ENCODE measurements at places on chromosomes 3 and 15. TPM values are rescaled to one million over a fixed set of nuclear protein-coding genes. Genes with fewer than 3 reads are reported as not detected.

GJD2 gene
- total RNA-seq = not detected

EBLN2 gene
- 3.3 TPM for total RNA-seq

NCBP2 gene
- total RNA-seq = 67.2 TPM

COL8A1 gene
- 3,570 TPM for total RNA-seq

ATP1B3 gene
- total RNA-seq = 143 TPM

B3GNT5 gene
- total RNA-seq = 19.9 TPM

ABHD10 gene
- total RNA-seq = 26.3 TPM

ZNF80 gene
- not detected for total RNA-seq

FAM81A gene
- total RNA-seq = 0.54 TPM

CHRNA3 gene
- total RNA-seq = not detected

SSR3 gene
- total RNA-seq = 395 TPM

SCN11A gene
- total RNA-seq = not detected

ALDH1A3 gene
- not detected for total RNA-seq

B3GALNT1 gene
- 22.0 TPM for total RNA-seq

RASGRP1 gene
- not detected for total RNA-seq

FSD2 gene
- total RNA-seq = not detected

TBC1D21 gene
- not detected for total RNA-seq

All from chondrocyte (in vitro differentiated cells).